Right ventricle myocardium superior (tissue), 1 donor: ENCODE measurements at places on chromosomes 3 and 15. TPM values are rescaled to one million over a fixed set of nuclear protein-coding genes. Genes with fewer than 3 reads are reported as not detected.

- DNase-seq, result no peak
Measured at GRCh38 chr3:49871531-49872153, 1.9 kb upstream of the CAMKV start.

DNA sequence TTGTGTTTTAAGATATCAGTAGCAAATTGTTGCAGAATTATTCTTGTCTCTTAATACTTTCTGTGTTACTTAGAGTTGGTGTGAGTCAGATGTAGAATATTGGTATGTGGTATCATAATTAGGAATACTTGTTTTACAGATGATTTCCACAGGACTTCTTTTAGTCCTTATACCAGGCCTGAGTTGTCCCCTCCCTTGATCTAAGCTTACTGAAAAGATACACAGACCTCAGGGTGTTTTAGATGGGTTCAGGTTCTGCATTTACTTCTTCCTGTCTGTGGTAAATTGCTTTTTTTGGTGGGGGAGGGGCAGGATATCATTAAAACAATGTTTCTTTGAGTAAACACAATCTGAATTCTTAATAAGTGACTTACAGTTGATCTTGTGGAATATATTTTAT, 14.2 kb downstream of the DZIP3 start:
- no peak for DNase-seq

GRCh38 chr15:70023769-70024491, 73.8 kb downstream of the TLE3 start:
- DNase-seq, result peak; percentile 53

- no peak for DNase-seq
Measured at GRCh38 chr15:36363335-36363734, 216.1 kb upstream of the CDIN1 start.

- no peak for DNase-seq
Measured at GRCh38 chr3:130857336-130858026, 36.4 kb upstream of the ATP2C1 start.

DNA sequence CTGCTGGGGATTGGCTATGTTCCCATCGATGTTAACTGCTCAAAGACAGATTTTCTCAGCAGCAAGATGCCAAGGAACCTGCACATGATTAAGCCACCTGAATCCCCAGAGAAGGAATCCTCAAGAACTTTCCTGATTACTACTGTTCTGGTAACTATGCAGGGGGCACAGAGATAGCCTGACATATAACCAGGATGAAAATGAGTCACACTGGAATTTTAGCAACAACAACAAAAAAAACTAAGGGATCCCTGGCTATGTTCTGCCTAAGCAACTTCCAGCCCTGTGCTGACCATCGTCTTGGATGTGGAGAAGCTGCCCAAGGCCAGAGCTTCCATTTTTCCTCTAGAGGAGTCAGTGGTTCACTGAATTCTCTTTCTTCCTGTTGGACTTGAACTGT, 13.8 kb downstream of the RIOX2 start:
- no peak for DNase-seq

- no peak for DNase-seq
Measured at GRCh38 chr3:60979461-60980341, 271.6 kb downstream of the FHIT start.

- DNase-seq, result no peak
Measured at GRCh38 chr15:55204464-55204863, 7.7 kb upstream of the RSL24D1 start.

DNA sequence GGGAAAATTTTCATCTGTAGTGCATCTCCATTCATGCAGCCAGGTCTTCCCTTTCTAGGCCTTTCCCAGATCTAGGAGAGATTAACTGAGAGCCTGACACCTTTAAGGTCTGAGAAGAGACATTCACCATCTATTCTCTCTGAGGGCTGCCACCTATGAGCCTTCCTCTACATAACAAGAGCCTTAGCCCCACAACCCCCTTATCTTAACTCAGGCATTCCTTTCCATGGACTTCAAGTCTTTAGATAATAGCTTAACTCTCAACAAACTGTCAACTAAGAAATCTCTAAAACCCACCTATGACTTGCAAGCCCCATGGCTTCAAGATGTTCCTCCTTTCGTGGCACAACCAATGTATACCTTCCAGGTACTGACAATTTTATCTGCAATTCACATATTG, 121.0 kb downstream of the GABRB3 start:
- no peak for DNase-seq

DNA sequence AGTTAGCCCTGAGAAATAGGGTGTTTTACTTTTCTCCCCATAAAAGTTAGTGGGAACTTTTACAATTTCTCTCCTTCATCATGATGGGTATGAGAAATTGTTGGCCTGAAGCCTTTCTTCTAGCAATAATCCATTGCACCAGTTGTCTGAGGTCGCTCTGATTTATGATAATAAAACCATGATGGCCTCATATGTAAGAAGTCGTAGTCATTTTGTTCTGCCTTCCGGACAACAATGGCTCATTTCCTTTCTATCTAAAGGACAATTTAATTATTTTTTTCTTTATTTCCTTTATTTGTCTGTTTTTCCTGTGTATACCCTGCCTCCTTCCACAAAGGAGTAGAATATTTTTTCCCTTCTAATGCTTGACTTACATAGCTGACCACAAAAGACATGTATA, 31.6 kb upstream of the GNB4 start:
- DNase-seq, result no peak

RPL39L gene
- 3.1 TPM for total RNA-seq

SKOR1 gene
- 0.11 TPM for total RNA-seq

SERPINI1 gene
- 5.6 TPM for total RNA-seq

SLC28A1 gene
- 0.46 TPM for total RNA-seq

GHSR gene
- total RNA-seq, result not detected

WNT5A gene
- 6.7 TPM for total RNA-seq

SSUH2 gene
- total RNA-seq, result 1.00 TPM
